ENCODE measurements at places on chromosomes 13 and 19. TPM values are rescaled to one million over a fixed set of nuclear protein-coding genes. Genes with fewer than 3 reads are reported as not detected.

The APC2 gene
- 0.27 TPM for total RNA-seq

The CCL25 gene
- not detected for total RNA-seq

The ERICH6B gene
- total RNA-seq, result not detected

The ZNF723 gene
- total RNA-seq, result not detected

The CEACAM8 gene
- not detected for total RNA-seq

The ZNF90 gene
- 1.4 TPM for total RNA-seq

The CDC42EP5 gene
- total RNA-seq, result 7.9 TPM

The ZNF223 gene
- total RNA-seq, result 6.5 TPM

The CC2D1A gene
- 12.5 TPM for total RNA-seq

The HIPK4 gene
- total RNA-seq, result not detected

The ZNF175 gene
- total RNA-seq, result 12.9 TPM

The PRSS57 gene
- total RNA-seq, result not detected

The GPR12 gene
- total RNA-seq, result 0.41 TPM

The NLRP5 gene
- not detected for total RNA-seq

The MATK gene
- total RNA-seq, result not detected

The ZNF813 gene
- 4.0 TPM for total RNA-seq

The SBK3 gene
- 0.25 TPM for total RNA-seq

The NAT14 gene
- 8.3 TPM for total RNA-seq

The RNF113B gene
- not detected for total RNA-seq

The TSHZ3 gene
- 5.7 TPM for total RNA-seq

The CD177 gene
- total RNA-seq, result 0.27 TPM

The DACT3 gene
- 5.1 TPM for total RNA-seq

The SH3GL1 gene
- 49.1 TPM for total RNA-seq

The DHDH gene
- not detected for total RNA-seq

The TEX101 gene
- not detected for total RNA-seq

The ZNF442 gene
- 0.98 TPM for total RNA-seq

The FFAR1 gene
- not detected for total RNA-seq

The ZNF888 gene
- 4.7 TPM for total RNA-seq

The SRRM5 gene
- total RNA-seq, result not detected

The CEBPG gene
- total RNA-seq, result 32.8 TPM

The CD22 gene
- total RNA-seq, result not detected

The FGF9 gene
- 0.18 TPM for total RNA-seq

The SHKBP1 gene
- total RNA-seq, result 5.7 TPM

The GRK1 gene
- total RNA-seq, result not detected

The OR4F17 gene
- not detected for total RNA-seq

The TNFSF13B gene
- total RNA-seq, result 5.6 TPM

The CLEC11A gene
- total RNA-seq, result 21.8 TPM
